ENCODE measurements at places on chromosomes 3 and 15. TPM values are rescaled to one million over a fixed set of nuclear protein-coding genes. Genes with fewer than 3 reads are reported as not detected.

DNA sequence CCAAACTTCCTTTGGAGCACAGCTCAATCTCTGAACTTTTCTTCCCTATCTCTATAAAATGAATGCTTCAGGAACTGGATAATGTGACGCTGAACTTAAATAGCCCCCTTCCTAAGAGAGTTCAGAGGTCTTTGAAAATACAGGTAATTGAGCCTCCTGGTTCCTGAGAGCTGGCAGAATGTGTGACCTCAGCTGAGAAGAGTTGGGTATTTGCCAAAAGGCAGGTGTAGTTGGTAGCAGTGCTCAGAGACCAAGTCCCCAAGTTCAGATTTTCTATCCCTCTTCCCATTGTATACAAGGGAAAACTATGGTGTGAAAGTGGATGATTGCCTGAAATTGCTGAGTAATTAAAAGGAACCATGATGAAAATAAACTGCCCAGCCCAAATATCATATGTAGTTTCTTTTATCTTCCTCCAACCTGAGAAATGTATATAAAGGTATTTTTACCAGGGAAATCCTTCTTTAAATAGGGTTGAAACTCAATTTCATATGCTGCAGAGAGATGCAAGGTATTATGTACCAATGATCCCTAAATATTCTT lies 154.6 kb upstream of the ICE2 start:
- no peak for DNase-seq

- DNase-seq = no peak
These were observed 1.1 kb downstream of the CMTM8 start for GRCh38 chr3:32239307-32240158.

The GLDN gene
- total RNA-seq = under 0.01 TPM

DNA sequence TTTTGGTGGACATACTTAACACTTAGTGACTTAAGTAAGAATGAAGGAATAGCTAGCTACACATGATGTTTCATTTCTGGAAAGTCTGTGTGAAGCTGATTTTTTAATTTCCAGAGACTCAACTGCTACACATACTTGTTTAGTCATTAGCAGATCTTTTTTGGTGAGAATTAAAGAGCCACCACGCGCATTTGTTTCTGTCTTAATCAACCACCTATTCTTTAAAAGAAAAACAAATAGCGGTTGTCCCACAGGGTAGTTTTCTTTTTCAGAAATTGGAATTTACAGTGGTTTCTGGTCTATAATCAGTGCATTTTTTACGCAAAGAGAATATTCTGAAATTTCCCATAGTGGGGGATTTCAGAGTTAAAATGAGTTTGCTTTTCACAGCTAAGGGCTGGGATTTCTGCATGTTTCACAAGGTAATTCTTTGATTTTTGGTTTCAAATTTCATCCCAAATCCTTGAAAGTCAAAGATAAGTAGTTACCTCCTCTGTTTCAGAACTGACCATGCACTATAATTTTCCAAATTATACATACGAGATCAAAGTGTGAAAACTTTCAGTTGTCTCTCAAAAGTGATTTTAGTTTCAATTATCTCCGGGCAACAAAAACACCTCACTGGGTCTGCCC lies 631.0 kb upstream of the GRM7 start:
- DNase-seq = no peak

GRCh38 chr15:53009093-53009492 lies 219.0 kb upstream of the ONECUT1 start:
- DNase-seq = no peak

- DNase-seq = no peak
These were observed 356.6 kb downstream of the GABRG3 start for GRCh38 chr15:27327467-27328025.

GRCh38 chr3:191085091-191085490 lies 114.0 kb upstream of the OSTN start:
- peak; percentile 9 for DNase-seq

The RSL24D1 gene
- 89.2 TPM for total RNA-seq

DNA sequence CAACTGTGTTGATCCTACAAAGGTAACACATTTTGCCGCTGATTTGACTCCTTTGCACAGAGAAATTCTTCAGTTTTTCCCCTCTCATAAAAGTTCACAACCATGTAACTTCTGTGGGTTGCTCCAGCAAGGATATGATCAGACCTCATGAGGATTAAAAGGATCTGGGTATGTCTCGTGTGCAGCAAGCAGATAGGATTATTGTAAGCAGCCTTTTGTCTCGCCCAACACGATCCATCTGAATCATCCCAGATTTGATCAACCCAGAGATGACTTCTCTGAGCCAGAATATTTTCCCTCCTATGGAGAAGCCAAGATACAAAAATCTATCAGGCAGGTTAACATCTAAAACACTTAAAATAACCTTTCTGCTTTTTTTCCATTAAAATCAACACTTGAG lies 12.8 kb upstream of the BNIP2 start:
- DNase-seq = no peak

The SLC9C1 gene
- total RNA-seq = not detected

GRCh38 chr3:27559835-27560234 lies 75.7 kb upstream of the SLC4A7 start:
- peak; percentile 88 for DNase-seq

DNA sequence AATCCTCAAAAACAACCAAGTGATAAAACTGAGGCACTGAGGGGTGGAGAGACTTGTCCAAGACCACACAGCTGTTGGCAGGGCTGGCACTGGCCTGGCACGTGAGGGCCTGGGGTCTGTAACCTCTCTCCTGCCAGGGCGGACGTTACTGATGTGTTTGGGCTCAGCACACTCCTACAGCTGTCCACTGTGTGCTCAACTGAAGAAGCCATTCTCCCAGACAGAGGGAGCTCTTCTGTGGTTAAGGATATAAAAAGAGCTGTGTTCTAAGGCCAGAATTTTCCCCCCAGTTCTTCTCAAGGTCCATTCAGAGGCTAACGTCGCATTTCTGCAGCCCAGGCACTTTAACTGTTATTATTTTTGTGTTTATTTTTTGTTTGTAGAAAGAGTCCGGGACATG lies 429.0 kb upstream of the ATP11B start:
- DNase-seq = no peak

The GOLGA6L7 gene
- total RNA-seq = not detected

The SLCO3A1 gene
- total RNA-seq = 2.2 TPM

GRCh38 chr15:80480171-80480811 lies 76.1 kb downstream of the ARNT2 start:
- DNase-seq = no peak

DNA sequence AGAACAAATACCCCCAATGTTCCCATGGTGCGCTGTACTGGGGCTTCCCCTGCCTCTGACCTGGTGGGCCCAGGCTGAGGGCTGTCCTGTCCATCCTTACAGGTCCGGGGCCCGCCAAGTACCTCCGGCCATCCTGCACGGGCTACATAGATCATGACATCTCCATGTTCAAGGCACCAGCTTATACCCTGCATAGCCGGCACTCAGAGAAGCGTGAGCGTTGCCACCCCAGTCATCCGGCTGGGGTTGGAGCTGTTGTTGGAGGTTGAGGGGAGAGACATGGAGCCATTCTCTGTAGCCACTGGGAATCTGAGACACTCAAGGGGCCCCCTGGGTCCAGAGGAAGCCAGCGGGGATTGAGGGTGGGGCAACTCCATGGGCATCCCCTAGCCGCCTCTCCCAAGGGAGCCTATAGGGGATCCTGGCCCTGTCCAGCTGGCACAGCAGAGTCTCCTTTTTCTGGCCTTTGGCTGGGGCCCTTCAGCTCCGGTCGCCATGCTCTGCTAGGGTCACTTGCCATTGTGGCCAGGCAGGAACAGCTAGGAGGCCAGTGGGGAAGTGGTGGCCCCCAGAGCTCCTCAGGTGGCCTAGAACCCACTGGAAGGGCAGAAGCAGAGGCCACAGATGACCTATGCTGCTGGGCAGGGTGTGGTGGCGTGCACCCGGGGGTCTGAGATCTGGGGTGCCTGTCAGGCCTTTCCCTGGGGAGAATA lies 12.5 kb upstream of the CSPG4 start:
- no peak for DNase-seq

Measured in IMR-90 (cell line).